ENCODE measurements at places on chromosomes 5 and 9.

DNA sequence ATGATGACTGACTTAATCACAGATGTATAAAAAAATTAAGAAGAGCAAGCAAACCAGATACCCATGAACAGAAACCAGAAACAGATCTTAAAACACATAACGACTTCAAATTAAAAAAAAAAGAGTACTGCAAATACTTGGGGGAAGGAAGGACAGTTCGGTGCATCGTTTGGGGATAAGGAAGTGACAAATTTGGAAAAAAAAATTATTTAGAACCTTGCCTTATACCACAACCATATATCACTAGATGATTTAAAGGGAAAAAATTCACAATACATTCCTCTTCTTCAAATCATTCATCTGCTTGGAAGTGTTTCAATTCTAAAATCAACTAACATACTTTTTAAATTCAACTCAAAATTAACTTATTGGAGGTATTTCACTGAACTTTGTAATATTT, 1038.6 kb upstream of the DMAC1 start:
- DNase-seq, result no peak

- DNase-seq, result no peak
Observed at GRCh38 chr9:94668418-94668927, 29.2 kb upstream of the FBP1 start.

DNA sequence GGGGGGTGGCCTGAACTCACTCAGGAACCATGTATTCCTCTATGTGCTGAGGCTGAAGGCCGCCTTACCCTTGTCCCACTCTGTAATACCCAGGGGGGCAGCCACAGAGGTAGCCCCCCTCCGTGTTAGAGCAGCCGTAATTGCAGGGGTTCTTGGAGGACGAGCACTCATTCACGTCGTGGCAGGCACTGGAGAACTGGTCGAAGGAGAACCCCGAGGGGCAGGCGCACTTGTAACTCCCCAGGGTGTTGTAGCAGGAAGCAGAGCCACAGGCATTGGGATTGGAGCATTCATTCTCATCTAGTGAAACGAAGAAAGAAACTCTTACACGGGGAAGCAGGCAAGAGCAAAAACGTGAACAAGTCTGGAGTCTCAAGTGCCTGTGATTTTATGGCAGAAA, 179.8 kb downstream of the SLC12A2 start:
- no peak for DNase-seq

DNA sequence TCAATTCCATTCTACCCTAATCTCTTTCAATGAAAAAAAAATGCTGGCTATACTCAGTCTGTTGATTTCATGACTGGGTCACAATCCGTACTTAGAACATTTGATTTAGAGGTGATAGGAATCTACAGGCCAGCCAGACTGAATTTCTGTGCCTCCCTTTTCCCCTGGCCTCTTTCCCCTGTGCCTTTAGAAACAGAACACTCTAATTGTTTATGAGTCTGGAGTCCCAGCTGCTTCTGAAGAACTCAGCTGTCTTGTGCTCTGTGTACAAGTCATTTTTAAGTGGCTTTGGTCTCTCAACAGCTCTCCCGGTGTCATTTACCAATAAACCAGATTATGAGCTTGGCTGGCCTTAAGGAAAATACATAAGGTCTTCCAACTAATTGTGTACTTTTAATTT, 94.1 kb upstream of the ITGA2 start:
- no peak for DNase-seq

- no peak for DNase-seq
Observed at GRCh38 chr9:91359083-91359482, 2.6 kb downstream of the AUH start.

GRCh38 chr5:130529111-130529510, 624.8 kb downstream of the CHSY3 start:
- no peak for DNase-seq

DNA sequence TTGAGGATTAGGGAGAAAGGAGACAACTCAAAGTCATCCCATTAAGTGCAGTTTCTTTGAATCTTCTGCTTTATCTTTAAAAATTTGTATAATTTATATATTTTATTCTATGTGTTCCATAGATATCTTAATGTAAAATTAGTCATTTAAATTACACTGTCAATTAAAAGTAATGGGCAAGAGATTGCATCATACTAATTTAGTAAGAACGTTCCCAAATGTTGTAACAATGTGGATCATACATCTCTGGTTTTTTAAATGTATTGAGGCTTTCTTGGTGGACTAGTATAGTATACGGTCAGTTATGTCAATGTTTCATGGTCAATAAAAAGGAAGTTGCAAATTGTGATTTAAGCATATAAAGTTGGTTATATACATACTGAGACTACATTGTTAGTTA, 6.2 kb downstream of the TSLP start:
- no peak for DNase-seq

GRCh38 chr5:53246042-53246836, 136.7 kb upstream of the MOCS2 start:
- DNase-seq, result no peak
